Naive thymus-derived CD8-positive, alpha-beta T cell (primary cell): ENCODE measurements at places on chromosomes 12 and 14.
A peak's percentile ranks its signal among the peaks of the same experiment; 100 is the strongest.

GRCh38 chr12:19148860-19149259, 19.3 kb downstream of the PLEKHA5 start:
- no peak for DNase-seq

- no peak for DNase-seq
Observed at GRCh38 chr12:76003355-76003638, 28.3 kb downstream of the PHLDA1 start.

GRCh38 chr14:91929700-91930099, 17.8 kb downstream of the FBLN5 start:
- no peak for DNase-seq

DNA sequence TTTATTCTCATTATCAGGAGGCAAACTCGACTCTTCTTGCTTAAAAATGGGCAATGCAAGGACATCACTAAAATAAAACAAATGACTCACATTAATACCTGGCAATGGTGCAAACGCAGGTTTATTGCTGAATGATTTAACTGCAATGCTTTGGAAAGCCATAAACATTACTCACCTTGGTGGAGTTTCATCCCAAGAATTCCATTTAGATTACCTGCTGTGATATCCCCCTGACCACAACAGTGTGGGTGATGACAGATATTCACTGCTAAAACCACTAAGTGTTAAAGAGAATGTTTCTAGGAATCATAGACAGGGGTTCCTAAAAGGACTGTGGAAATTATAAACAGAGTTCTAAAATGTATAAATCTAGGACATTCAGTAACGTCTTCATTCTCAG, 35.3 kb upstream of the CSRNP2 start:
- no peak for DNase-seq

DNA sequence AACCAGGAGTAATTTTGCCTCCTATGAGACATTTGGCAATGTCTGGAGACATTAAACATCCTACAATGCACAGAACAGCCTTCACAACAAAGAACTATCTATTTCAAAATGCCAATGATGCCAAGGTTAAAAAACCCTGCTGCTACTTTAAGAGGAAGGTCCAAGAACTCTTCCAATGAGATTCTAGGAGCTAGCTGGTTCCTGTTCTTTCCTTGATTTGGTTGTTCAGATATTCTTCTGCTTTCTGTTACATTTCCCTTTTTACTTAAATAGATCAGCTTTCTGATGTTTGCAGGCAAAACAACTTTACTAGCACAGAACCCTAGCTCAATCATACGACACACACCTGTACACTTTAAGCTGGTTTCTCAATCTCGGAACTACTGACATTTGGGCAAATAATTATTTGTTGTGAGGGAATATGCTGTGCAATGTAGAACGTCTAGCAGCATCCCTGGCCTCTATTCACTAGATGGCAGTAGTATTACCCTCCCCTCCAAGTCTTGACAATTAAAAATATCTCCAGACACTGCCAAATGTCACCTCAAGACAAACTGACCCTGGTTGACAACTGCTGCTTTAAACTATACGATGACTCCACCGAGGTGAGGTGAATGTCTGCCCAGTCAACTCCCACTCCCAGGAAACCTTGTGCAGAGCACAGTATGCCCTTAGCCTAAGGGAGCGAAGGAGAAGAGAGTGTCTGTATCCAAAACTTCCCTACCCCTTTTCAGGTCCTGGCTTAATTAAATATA, 4.4 kb downstream of the BLTP3B start:
- DNase-seq: no peak

GRCh38 chr12:1553536-1553935, 40.8 kb downstream of the FBXL14 start:
- DNase-seq: no peak

- DNase-seq: no peak
Observed at GRCh38 chr12:94427501-94428381, 31.9 kb downstream of the CEP83 start.

DNA sequence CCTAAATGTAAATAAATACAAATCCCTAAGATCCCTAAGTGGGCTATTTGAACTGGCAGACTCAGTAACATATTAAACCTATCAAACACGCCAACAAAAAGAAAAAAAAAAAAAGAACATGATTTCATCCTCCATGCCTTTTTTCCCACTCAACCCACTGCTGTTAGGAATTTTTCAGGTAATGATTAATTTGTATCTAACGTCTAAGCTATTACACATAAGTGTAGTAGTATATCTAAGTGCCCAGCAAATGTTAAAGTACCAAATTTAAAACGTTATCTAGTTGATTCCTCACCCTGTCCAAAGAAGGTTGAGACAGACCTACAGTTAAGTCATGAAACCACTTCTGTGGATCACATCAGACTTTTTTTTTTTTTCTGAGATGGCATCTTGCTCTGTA, 16.4 kb upstream of the ARID4A start:
- DNase-seq: no peak

- DNase-seq: no peak
Observed at GRCh38 chr12:128518644-128519043, 251.7 kb downstream of the TMEM132C start.

GRCh38 chr14:100149851-100150611, 9.4 kb downstream of the DEGS2 start:
- peak; percentile 62 for DNase-seq

DNA sequence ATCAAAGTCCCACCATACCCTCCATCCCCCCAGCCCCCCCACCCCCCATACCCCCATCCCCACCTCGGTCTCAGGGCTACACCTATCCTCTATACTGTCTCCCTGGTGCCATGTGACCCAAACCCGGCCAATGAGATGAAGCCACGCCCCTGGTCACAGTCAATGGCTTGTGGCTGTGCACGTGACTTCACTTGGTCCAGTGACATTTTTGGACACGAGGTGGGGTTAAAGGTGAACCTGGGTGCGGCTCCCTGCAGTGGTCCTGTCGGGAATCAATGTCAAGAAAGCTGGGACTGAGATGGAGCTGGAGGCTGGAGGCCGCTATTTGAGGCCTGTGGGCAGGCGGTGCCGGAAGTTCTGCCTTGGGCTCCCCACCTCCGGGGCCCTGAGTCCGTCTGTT, 100.7 kb upstream of the MAP1LC3B2 start:
- DNase-seq: no peak

GRCh38 chr12:52037248-52037861, 13.9 kb upstream of the NR4A1 start:
- DNase-seq: no peak

DNA sequence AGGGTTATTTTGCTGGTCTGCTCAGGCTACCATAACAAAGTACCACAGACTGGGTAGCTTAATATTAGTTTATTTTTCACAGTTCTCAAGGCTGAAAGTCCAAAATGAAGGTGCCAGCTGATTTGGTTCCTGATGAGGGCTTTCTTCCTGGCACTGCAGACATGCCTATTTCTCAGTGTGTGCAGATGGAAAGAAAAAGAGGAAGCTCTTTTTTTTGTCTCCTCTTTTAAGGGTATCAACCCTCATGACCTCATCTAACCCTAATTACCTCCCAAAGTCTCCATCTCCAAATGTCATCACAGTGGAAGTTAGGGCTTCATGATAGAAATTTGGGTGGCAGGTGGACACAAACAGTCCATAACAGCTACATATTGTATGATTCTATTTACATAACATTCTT, 25.0 kb upstream of the POLR3B start:
- no peak for DNase-seq

- no peak for DNase-seq
Observed at GRCh38 chr14:74429221-74429691, 3.2 kb upstream of the SYNDIG1L start.

DNA sequence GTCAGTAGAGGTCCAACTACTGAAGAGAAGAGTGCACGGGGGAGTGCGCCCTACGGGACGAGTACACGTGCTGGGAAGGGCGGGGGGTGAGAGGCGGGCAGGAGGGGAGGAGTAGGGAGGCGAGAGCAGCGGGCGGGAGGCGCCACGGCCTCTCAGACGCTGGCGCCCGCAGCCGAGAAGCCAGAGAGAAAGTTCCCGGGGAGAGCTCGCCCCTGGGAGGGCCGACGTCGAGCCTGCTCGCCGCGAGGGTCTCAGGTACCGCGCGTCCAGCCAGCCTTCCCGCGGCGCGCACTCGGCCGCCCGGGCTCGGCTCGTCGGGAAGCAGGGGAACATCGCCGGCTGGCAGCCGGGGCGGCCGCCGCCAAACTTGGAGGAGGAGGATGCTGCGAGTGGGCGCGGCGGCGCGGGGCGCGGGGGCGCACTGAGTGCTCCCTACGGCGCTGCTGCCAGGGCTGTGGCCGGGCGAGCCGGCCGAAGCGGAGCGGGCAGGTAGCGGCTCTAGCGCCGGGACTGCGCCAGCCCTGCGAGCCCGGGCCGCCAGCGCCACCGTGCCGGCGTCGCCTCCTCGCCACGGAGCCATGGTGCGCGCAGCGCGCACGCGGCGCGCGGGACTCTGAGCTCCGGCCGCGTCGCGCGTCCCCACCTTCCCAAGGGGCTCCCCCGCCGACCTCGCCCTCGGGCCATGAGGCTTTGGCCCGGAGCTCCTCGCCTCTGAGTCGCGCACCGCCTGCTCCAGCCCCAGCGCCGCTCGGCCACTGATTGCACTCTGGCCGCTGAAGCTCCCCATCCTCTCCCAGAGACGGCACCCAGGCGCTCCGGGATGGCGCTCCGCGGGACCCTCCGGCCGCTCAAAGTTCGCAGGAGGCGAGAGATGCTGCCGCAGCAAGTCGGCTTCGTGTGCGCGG, at the start of gene SLC24A4:
Gene SLC24A4, plus strand, starts transcription at position 155 of the 905 bp plus-strand sequence. Its CDS starts 666 bp downstream, at position 821.
- DNase-seq: no peak

- DNase-seq: no peak
Observed at GRCh38 chr14:90487462-90487861, 90.6 kb downstream of the CALM1 start.

GRCh38 chr12:111462210-111462769, 56.6 kb downstream of the SH2B3 start:
- no peak for DNase-seq

DNA sequence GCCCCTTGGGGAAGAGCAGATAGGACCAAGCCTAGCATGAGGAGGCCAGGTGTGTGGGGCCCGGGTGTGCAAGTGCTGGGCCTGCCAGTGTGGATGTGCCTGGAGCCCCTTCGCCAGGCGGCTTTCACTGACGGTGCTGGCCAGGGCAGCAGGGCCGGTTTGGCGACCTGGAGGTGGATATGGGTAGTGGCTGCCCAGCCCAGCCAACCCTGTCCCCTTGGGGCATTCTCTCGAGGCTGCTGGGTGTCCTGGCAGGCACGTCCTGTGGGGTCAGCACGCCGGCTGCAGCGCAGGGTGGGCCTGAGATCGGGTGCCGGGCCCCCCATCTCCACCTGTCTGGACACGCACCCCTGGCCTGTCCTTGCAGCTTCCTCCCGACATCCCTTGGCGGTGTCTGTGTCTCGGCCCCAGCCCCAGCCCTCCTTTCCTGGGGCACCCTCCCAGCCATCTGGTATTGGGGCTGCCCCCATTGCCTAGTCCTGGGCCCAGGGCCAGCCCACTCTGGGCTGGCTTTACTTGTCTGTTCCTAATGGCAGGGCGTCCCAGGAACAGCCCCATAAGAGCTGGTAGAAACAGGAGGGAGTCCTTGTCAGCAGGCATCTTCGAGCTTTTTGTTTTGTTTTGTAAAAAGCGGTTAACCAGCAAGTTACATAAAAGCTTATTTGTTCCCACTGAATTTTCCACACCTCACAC, 7.2 kb upstream of the CRIP2 start:
- DNase-seq: no peak

DNA sequence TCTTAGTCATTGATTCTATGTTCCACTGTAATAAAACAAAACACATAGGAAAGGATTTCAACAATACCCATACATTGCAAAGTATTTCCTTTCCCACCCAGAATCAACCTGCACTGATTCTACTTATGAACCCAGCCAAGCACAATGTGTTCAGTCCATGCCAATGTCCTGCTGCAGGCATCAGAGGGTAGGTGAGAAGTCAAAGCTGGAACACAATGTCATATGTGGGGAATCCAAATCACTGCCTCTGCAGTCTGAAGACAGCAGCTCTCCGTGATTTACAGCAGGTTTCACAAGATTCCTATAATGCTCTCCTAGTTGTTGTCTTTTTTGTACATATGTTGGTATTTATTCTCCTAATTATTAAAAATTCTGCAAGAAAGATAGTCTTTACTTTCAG, 25.7 kb downstream of the ITPR2 start:
- no peak for DNase-seq

DNA sequence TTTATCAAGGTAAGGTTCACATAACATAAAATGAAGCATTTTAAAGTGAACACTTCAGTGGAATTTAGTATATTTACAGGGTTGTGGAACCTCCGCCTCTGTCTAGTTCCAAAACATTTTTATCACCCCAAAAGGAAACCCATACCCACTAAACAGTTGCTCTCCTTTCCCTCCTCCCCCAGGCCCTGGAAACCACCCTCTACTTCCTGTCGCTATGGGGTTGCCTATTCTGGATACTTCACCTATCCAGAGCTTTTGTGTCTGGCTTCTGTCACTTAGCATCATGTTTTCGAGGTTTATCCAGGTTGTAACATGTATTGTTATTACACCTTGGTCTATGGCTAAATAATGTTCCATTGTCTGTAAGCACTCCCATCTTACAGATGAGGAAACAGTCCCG, 27.7 kb upstream of the ZFP36L1 start:
- no peak for DNase-seq

DNA sequence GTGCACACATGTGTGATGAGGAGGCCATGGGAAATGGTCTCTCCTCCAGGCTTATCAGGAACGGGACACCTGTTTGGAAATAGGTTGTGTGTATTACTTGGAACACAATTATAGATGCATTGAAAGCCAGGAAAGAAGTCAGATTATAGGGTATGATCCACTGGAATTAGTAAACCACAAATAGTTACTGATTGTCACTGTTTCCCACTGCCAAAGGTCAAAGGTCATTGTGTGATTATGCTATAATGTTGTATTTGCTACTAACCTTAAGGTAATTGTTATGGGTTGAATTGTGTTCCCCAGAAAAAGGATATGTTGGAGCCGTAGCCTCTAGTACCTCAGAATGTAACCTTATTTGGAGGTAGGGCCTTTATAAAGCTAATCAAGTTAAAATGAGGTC, 129.9 kb upstream of the FBXO33 start:
- DNase-seq: no peak

GRCh38 chr14:102574281-102575159, 17.9 kb upstream of the RCOR1 start:
- no peak for DNase-seq

GRCh38 chr14:54568821-54569595, 2.1 kb downstream of the SAMD4A start:
- no peak for DNase-seq
